ENCODE measurements at places on chromosomes 4 and X.

- DNase-seq, result no peak
Measured at GRCh38 chrX:110359273-110359672, 625 bp downstream of the RTL9 start.

DNA sequence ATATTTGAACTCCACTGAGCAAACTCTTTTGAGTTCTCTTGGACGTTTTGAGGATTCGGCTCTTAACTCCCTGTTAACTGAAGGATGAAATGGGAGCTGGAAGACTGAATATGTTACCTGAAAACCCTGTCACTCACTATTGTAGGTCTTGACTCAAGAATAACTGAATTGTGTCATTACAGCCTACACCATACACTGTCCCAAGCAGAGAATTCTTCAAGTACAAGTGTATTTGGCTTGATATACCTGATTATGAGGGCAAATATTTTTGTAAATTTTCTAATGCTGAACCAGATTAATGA lies 276.1 kb downstream of the CFAP299 start:
- DNase-seq, result no peak

GRCh38 chrX:112759966-112760365 lies 80.2 kb upstream of the LHFPL1 start:
- DNase-seq, result no peak

- DNase-seq, result no peak
Measured at GRCh38 chr4:184111233-184111832, 106.3 kb downstream of the ENPP6 start.

GRCh38 chr4:118850488-118851173 lies 14.7 kb upstream of the SEC24D start:
- DNase-seq, result peak; percentile 6

DNA sequence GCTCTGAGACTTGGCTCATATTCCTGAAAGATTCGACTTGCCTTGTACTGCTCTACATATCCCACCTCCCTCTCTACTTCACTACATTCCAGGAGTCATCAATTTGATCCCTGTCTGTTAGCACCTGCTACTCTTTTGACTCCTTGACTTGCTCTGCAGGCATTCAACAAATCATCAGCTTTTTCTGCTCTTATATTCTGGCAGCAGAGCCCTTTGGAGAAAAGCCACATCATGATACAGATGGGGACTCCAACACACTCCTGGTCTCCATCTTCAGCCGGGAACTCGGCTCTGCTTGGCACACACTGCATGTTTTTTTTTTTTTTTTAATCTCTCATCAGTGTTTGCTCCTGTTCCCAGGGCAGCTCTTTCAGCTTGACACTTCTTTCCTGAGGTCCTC lies 293.2 kb upstream of the LCORL start:
- DNase-seq, result no peak

- no peak for DNase-seq
Measured at GRCh38 chrX:133783274-133783673, 202.1 kb downstream of the GPC3 start.
